ENCODE measurements at places on chromosomes 6 and 20.

DNA sequence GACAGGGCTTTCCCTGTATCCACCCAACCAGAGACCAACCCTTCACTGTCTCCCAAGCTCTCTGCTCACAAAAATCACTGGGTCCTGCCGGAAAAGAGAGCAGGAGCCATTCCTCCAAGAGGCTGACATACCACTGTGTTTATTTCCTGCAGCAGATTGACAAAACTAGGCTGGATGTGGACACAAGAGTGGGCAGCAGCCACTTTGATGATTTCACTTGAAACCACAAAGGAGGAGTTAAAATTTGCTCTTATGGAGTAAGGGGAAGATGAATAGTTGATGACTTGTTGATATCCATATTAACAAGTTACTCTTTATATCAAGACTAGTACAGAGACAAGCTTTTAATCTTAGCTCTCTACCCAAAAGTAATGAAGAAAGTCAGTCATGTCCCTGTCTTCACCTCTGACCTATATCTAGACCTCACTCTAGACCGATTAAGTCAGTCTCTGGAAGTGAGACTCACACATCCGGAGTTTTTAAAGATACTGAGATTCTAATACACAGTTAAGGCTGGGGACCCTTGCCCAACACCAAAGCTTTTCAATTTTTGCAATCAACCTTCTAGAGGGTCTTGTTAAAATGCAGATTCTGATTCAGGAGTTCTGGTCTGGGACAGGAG, 73.8 kb downstream of the SCML4 start:
- DNase-seq: no peak

- DNase-seq: no peak
Observed at GRCh38 chr20:50312682-50313521, 122.3 kb downstream of the CEBPB start.

GRCh38 chr6:46850792-46851191, 57.6 kb downstream of the MEP1A start:
- DNase-seq: no peak

GRCh38 chr6:111032484-111033140, 50.8 kb downstream of the RPF2 start:
- DNase-seq: no peak

- no peak for DNase-seq
Observed at GRCh38 chr6:135129136-135129856, 51.8 kb upstream of the MYB start.

- DNase-seq: no peak
Observed at GRCh38 chr6:12048609-12049008, 36.5 kb downstream of the HIVEP1 start.

- no peak for DNase-seq
Observed at GRCh38 chr6:4977468-4977867, 26.4 kb downstream of the RPP40 start.

- no peak for DNase-seq
Observed at GRCh38 chr6:105321207-105321606, 81.7 kb downstream of the PREP start.
